ENCODE measurements at places on chromosomes 11 and 22.

DNA sequence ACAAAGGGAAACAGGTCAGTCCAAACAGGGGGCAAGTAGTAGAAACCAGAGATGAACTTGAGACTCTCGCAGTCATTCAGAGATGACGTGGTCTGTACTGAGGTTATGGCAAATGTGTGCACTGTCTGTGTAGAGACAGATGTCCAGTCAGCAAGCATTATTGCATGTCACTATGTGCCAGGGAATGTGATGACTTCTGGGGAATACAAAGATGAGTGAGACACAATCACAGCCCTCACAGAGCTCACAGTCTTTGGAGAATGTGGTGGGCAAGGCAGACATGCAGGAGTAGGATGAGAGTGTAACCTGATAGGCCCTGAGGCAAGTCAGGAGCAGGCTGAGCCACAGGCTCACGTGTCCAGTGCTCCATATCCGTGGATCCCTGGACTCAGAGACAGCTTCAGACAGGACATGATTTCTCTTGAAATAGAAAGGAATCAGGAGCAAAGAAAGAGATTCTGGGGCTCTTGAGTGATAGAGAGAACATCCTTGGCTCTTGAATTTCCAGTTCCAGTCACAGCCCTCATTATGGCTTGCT is 550.7 kb downstream of the ETS1 start:
- DNase-seq = peak; percentile 36

- peak; percentile 42 for DNase-seq
Observed at GRCh38 chr22:27625769-27626674, 175.5 kb downstream of the MN1 start.

GRCh38 chr11:96681019-96681716 is 291.4 kb downstream of the JRKL start:
- no peak for DNase-seq

GRCh38 chr11:6371825-6372224 is 18.4 kb upstream of the SMPD1 start:
- DNase-seq = no peak

DNA sequence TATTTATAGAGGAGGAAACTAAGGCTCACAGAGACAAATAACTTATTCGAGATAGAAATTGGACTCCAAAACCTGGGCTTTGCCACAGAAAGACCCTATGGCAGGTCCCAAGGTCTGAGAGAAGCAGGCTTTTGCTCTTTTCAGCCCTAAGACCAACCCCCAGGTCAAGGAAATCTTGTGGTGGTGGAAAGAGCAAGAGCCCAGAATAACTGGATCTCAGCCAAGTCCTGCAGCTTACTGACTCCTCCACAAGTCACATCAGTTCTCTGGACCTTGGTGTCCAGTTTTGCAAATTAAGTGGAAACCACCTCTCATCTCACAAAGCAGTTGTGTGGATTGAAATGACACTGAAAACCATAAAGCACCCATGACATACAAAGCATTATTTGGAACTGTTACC is 122.2 kb downstream of the C11orf58 start:
- no peak for DNase-seq

- DNase-seq = no peak
Observed at GRCh38 chr11:44274404-44274803, 35.5 kb downstream of the ALX4 start.

- no peak for DNase-seq
Observed at GRCh38 chr11:10505278-10506007, 35.5 kb downstream of the RNF141 start.

DNA sequence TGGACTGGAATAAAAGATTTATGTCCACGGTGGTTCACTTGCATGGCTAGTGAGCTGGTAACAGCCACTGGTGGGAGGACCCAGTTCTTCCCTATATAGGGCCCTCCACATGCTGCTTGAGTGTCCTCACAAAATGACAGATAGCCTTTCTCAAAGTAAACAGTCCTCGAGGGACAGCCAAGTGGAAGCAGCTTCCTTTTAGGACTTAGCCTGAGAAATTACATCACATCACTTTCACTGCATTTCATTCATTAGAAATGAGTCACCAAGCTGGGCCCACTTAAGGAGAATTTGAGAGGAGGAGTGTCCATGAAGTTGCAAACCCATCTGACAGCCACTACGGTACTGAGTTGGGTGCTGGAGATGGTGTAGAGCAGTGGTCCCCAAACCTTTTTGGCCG is 7.0 kb downstream of the ISX start:
- DNase-seq = peak; percentile 12

GRCh38 chr11:95432714-95433503 is 201.9 kb upstream of the SESN3 start:
- no peak for DNase-seq

DNA sequence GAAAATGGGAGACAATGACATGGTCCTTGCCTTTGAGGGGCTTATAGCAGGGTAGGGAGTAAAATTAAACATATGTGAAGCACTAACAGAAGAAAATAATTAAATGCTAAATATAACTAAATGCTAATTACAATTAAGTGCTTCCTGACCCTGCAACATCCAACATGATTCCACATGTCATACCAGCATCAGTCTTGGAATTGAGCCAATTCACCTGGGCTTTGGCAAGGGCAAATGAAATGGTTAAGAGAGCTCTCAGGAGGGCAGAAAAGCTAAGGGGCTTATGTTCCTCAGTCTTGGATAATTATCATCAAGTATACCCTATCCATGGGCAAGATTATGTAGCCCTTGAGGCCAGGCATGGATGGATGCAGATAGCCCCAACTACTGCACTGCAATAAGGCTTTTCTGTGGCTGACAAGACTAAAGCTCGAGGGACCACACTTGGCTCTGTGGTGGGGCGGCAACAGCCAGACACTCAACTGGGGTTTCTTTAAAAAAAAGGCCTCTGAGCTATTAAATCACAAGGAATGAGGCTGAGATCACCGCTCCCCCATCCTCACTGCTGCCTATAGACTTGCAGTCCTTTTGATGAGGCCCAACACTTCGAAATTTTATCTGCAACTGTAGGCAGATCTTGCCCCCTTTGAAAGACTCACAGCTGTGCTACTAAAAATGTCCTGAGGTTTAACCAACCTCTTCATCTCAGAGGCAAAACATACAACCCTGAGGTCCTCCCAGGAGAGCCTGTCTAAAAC is 39.0 kb downstream of the IL18BP start:
- DNase-seq = peak; percentile 36

GRCh38 chr22:21652547-21653545 is 10.7 kb downstream of the SDF2L1 start:
- no peak for DNase-seq

DNA sequence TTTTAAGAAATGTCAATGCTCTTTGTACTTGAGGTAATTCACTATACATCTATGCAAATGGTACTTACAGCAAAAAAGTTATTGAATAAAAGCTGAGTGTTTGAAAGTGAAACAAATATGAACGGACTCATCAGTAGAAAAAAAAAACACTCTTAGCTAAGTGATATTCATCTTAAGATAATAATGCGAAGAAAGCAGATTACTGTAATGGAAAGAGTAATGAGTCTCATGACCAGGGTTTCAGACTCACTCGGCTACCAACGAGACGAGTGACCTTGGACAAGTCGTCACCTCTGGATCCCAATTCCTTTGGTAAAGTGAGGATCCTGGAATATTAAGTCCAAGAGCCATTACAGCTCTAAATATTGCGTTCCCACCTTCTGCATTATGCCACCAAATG is 57.0 kb downstream of the PACSIN2 start:
- no peak for DNase-seq

DNA sequence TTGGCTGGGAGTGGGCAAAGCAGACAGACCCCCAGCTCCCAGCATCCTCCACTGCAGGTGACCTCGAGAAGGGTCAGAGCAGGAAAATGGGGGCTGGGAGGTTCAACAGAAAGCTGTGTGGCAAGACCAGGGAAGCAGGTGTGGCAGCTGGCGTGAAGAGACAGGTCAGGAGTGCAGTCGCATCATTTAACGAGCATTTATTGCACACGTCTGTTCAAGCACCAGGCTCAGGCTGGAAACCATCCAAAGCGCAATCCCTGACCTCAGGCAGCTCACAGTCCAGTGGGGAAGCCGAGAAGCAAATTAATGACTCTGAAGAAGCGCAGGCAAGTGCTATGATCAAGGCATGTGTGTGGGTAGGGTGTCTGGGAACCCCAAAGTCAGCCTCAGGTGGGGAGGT is 7.4 kb downstream of the SLC25A45 start:
- DNase-seq = no peak

- peak; percentile 90 for DNase-seq
Observed at GRCh38 chr11:28228196-28228895, 120.2 kb downstream of the METTL15 start.

- no peak for DNase-seq
Observed at GRCh38 chr11:1301220-1302000, 8.0 kb downstream of the TOLLIP start.

- peak; percentile 17 for DNase-seq
Observed at GRCh38 chr11:131246663-131247062, 123.8 kb upstream of the NTM start.

GRCh38 chr11:134800130-134800529 is 388.1 kb upstream of the B3GAT1 start:
- no peak for DNase-seq

- no peak for DNase-seq
Observed at GRCh38 chr11:134941326-134941725, 529.3 kb upstream of the B3GAT1 start.

DNA sequence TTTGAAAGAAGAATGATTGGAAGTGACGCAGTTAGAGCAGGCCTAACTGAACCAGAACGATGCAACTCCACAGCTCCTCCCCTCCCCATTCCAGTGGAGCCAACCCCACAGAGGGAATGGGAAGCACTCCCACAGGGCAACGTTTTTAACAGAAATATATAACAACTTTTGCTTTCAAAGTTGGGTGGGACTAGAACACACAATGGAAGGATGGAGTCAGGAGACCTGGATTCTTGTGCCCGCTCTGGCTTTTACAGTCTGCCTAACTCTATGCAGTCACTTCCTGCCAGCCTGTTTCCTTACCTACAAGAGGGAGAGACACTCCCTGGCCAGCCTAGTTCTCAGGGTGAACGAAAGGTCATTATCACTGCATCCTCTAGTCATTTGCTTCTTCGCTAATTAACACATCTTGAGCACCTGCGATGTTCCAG is 75.5 kb downstream of the PACSIN2 start:
- peak; percentile 28 for DNase-seq

DNA sequence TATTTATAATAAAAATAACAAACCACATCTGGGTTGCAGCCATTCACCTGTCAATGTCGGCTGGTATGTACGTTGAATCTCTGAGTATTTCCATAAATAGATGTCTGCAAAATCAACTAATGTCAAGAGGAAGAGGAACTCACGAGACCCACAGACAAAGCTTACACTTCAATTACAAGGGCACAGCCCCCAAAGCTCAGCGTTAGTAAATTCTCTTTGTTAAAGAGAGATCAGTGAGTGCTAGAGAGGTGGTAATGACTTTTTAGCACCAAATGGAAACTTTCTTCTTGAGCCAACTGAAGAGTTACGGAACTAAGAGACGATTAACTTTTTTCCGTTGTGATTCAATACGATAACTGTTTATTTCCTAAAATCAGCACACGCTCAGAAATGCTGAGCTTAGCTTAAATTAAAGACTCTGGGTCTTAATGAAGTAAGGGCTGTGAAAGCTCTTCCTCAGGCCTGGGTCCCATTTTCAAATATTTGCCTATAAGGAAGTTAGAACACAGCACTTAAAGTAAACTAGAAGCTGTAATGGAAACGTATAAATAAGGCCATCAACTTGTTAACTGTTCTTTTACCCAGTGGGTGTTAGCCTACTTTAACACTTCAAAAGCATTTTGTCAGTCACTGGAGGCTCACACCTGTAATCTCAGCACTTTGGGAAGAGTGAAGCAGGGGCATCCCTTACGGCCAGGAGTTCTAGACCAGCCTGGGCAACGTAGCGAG is 22.8 kb upstream of the TFIP11 start:
- no peak for DNase-seq

GRCh38 chr11:12900496-12900895 is 108.6 kb upstream of the RASSF10 start:
- DNase-seq = peak; percentile 99

DNA sequence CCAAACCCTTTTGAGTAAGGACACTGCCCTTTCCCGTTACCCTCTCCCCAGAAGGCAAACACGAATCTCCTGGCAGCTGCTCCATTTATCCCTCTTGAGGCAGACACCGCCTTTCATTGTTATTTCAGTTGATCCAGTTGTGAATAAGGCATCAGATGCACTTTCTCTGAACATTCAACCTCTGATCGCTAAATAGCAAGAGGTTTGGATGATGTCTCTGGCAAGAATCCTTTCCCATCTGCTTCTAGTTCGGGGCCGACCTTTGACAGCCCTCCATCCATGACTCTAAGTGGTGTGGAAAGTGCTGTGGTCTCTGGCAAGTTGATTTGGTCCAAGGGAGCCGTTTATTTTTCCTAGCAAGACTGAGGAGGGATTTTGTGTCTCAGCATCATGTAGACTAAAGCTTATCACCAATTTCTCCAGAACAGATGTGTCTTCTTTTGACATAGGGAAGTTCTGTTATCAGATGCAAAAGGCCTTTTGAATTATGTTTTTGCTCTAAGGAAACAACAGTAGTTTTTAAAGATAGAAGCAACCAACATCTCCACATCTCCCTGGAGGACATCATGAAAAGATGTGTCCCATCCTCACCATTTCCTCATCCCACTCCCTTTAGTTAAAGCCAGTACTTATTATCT is 123.6 kb downstream of the CCDC34 start:
- no peak for DNase-seq

- no peak for DNase-seq
Observed at GRCh38 chr11:2168286-2169004, 3.2 kb downstream of the TH start.

DNA sequence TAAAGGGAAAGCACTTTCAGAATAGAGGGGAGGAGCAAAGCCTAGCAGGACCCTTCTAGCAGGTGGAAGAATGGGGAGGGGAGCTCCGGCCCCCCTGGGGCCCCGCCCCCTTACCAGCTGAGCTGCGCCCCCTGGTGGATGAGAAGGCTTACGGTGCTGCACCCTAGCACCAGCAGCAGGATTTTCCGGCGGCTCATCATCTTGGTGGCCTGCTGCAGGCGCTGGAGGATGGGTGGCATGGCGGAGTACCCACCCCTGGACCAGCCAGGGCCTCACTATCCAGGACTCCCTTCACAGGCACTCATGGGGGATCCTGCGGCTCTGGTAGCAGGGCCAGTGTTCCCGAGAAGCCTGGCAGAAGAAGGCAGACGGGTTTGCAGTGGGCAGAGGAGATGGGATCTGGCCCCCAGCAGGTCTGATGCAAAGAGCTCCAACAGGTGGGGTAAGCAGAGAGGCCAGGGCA is 3.8 kb downstream of the GAL3ST3 start:
- peak; percentile 72 for DNase-seq

GRCh38 chr11:130162733-130163132 is 3.2 kb downstream of the ST14 start:
- no peak for DNase-seq
